ENCODE measurements at places on chromosomes 7 and 10. TPM values are rescaled to one million over a fixed set of nuclear protein-coding genes. Genes with fewer than 3 reads are reported as not detected.
A peak's percentile ranks its signal among the peaks of the same experiment; 100 is the strongest.

RET gene
- total RNA-seq = 0.12 TPM

- no peak overlapping the region for H3K27ac ChIP-seq
- peaks cover 6% of the 10 kb centered on the region for H3K4me1 ChIP-seq
These were observed 46.4 kb upstream of the MKRN1 start for GRCh38 chr7:140525743-140526142.

DNA sequence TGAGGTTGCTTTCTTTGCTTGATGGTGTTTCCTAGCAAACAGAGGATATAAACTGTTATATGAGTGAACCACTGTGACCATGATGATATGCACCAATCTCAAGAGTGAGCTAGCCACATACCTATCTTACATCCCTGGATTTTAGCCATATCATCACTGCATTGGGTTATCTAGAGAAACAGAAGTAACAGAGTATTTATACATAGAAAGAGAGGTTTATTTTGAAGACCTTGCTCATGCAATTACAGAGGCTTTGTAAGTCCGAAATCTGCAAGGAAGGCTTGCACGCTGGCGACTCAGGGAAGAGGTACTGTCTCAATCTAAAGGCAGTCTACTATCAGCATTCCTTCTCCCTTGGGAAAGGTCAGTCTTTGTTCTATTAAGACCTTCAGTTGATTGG, 11.8 kb upstream of the PON2 start:
- H3K4me1 ChIP-seq = no peaks in the 10 kb centered on the region
- no peaks in the 10 kb centered on the region for H3K36me3 ChIP-seq
- no peak for DNase-seq
- H3K4me3 ChIP-seq = no peak overlapping the region
- no peak overlapping the region for H3K27ac ChIP-seq
- peaks cover 8% of the 10 kb centered on the region for H3K27me3 ChIP-seq

DNA sequence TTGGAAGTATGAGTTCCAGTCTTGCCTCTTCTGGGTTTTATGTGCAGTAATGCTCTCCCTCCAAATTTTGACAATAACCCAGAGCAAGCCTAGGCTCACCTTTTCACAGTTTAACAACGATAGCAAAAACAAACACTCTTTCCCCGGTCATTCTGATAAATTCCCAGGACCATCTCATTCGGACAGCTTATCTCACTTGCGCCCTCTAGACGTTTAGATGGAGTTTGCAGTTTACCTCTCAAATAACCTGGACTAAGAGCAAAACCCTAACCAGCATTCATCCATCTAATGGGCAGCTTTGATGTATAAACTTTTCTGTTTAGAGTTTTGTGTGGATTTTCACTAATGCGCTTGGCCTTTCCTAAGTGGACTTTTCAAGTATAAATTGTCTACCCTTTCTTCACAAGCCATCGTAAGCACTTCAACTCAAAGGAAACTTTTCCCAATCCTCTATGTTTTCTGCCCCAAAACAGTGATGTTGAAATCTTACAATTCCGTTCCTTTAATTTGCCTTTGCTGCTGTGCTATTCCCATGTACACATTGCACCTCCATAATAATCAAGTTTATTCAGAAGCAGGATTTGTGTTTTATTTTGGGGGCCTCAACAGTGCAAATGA, 114.9 kb downstream of the HDAC9 start:
- no peak overlapping the region for H3K4me3 ChIP-seq
- no peak for DNase-seq
- H3K27ac ChIP-seq = no peak overlapping the region
- H3K36me3 ChIP-seq = no peaks in the 10 kb centered on the region
- H3K27me3 ChIP-seq = no peaks in the 10 kb centered on the region
- peaks cover 2% of the 10 kb centered on the region for H3K4me1 ChIP-seq

DNA sequence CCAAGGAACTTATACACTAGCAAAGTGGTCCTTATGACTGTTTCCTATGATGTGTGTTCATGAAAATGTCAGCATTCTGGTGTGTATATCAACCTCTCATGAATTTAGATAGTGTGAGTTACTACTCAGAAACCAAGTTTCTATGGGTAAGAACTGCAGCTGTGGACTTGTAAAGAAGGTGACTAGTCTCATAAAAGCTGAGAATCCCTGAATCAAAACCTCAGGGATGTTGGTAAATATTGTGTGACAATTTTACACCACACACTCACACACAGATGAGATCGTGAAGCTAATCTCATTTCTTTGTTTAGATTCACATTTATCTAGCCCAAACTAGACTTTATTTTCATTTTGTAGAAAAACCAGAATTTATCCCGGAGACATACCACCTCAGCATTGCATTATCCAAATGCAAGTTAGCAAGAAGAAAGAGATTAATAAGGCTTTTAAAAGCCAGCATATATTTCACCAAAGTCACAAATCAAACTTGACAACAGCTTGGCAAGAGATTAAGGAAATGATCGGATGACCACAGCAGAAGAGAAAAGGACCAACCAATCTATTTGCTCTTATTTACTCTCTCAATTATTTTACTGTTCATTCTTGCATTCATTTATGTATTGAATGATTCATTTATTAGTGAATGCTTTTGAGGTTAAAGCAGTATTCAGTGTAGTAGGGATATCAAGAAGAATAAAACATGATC, 92.9 kb downstream of the PLXDC2 start:
- DNase-seq = no peak
- no peaks in the 10 kb centered on the region for H3K36me3 ChIP-seq
- no peaks in the 10 kb centered on the region for H3K27me3 ChIP-seq
- no peaks in the 10 kb centered on the region for H3K4me1 ChIP-seq
- H3K27ac ChIP-seq = no peak overlapping the region

DNA sequence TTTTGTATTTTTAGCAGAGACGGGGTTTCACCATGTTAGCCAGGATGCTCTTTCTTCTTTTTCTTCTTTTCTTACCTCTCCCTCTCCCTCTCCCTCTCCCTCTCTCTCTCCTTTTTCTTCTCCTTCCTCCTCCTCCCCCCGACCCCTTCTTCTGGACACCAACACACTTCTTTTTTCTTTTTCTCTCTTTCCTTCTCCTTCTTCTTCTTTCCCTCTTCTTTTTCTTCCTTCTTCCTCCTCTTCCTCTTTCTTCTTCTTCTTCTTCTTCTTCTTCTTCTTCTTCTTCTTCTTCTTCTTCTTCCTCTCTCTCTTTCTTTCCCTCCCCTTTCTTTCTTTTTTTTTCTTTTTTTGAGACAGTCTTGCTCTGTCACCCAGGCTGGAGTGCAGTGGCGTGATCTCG, 14.0 kb downstream of the MMD2 start:
- H3K36me3 ChIP-seq = no peaks in the 10 kb centered on the region
- DNase-seq = no peak
- H3K27ac ChIP-seq = no peak overlapping the region
- H3K4me1 ChIP-seq = no peaks in the 10 kb centered on the region

DNA sequence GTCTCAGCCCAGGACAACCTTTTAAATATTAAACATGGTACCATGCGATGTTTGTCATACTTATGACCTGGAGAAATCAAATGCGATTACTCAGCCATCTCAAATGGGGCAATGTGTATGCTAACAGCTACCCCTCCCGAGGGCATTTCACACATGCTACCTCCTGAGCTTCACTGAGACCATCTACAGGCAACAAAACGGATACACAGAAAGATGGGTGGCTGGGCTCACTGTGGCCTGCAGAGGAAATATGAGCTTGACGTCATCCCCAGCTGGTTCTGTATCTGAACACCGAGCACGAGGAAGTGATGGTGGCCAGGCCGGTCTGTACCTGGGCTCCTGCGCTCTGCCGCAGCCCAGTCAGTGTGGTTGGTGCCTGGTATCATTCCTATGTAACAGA, 374.3 kb downstream of the RPS24 start:
- H3K4me1 ChIP-seq = peaks cover 4% of the 10 kb centered on the region
- no peak overlapping the region for H3K27ac ChIP-seq
- H3K27me3 ChIP-seq = peaks cover 8% of the 10 kb centered on the region
- H3K4me3 ChIP-seq = no peak overlapping the region
- DNase-seq = no peak

GRCh38 chr10:129645487-129645886, 178.4 kb downstream of the MGMT start:
- H3K36me3 ChIP-seq = no peaks in the 10 kb centered on the region
- no peaks in the 10 kb centered on the region for H3K4me1 ChIP-seq
- DNase-seq = peak; percentile 20
- no peak overlapping the region for H3K4me3 ChIP-seq

DNA sequence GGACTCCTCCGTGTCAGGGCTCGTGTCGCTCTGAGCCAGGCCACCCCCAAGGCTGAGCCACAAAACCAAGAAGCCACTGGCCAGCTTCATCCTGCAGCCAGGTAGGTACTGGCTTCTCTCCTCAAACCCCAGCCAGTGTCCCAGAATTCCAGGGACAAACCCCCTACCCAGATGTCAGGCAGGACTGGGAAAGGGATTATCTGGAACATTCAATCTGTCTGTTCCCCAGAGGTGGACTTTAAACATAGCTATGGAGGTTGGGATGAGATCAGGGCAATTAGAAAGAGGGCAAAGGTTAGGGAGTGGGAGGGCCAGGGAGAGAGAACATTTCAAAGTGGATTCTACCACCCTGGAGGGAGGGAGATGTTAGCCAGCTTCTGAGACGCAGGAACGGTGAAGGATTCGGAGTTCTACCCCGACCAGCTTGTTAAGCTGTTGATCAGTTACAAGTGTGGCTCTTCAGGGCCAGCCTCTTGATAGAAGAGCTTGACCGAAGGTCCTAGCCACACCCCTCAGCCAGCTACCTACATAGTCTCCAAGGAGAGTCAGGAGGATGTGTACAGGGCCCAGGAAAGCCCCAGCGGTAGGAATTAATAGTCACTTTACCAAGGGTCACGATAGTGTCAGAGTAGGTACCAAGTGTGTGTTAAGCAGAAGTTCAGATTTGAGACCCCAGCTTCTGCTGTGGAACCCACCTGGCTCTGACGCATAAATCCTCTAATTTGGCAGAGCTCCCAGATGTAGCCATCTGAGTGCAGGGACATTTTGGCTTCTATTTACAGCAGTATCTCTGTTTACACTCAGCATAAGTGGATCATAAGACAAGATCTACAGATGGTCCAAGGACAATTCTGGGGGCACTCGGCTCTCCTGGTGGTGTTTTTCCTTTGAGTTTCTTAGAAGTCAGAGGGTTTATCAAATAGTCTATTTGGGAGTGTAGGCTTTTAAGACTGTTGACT, at the start of gene PLA2G12B:
Gene PLA2G12B (minus strand): TSS at position 211 of the 959 bp plus-strand sequence. CDS start 121 bp downstream, at position 90.
- no peaks in the 10 kb centered on the region for H3K36me3 ChIP-seq
- H3K27me3 ChIP-seq = peaks cover 12% of the 10 kb centered on the region
- H3K27ac ChIP-seq = no peak within 1 kb of the TSS

DNA sequence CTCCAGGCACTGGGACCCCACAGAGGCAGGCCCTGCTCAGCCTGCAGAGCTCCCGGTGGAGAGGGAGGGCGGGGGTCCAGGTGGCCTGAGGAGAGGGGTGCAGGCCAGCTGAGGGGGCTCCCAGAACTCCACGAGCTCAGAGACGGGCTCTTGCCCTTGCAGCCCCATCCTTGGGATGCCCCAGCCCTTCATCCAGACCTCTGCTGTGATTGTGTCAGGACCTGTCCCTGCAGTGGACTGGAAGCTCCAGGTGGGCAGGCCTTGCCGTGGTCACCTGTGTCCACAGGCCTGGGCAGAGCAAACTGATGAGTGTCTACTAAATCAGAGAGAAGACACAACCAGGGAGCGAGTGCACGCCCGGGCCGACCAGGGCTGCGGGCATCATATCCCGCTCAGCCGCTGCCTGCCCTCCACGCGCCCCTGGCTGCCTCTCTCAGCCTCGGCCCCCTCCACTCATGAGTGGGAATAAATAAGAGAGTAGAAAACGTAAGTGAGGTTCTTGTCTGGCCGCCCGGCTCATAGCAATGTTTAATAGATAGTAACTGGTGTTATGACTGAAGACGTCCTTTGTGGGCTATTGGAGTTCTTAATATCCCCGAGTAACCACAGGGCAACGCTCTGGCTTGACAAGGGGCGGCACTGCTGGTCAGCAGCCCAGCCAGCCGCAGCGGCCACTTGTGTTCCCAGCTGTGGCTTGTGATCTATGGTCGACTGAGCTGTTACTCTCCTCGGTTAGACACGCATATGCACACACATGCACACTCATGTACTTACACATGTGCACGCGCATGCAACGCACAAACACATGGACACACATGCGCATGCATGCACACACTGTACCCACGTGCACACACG, 105.6 kb downstream of the LHPP start:
- no peak overlapping the region for H3K27ac ChIP-seq
- DNase-seq = no peak
- no peak overlapping the region for H3K4me3 ChIP-seq
- H3K27me3 ChIP-seq = no peaks in the 10 kb centered on the region

DNA sequence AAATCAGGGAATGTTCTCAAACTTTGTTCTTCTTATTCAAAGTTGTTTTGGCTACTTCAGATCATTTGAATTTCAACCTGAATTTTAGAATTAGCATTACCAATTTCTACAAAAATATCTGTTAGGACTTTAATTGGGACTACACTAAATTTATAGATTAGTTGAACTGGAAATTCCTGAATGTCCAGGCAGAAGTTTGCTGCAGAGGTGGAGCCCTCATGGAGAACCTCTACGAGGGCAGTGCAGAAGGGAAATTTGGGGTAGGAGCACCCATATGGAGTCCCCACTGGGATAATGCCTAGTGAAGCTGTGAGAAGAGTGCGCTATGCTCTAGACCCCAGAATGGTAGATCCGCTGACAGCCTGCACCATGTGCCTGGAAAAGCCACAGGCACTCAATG, 22.8 kb upstream of the AGMO start:
- H3K27ac ChIP-seq = no peak overlapping the region
- H3K4me1 ChIP-seq = no peaks in the 10 kb centered on the region
- no peaks in the 10 kb centered on the region for H3K27me3 ChIP-seq
- DNase-seq = no peak
- H3K4me3 ChIP-seq = no peak overlapping the region

DNA sequence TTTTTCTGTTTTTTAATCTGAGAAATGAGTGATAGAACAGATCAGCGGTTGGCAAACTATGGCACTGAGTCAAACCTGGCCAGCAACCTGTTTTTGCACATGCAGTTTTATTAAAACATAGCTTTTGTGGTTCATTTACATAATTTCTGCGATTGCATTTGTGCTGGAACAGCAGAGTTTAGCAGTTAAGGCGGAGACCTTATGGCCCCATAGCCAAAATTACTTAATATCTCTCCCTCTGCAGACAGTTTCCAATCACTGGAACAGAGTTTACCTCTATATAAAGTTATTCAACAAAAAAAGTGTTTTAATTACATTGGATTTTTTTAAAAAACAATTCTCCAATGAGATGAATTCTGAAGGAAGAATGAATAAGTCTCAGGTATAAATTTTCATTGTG, 212.1 kb downstream of the DGKB start:
- H3K36me3 ChIP-seq = no peaks in the 10 kb centered on the region
- no peak overlapping the region for H3K27ac ChIP-seq
- H3K27me3 ChIP-seq = no peaks in the 10 kb centered on the region
- H3K4me3 ChIP-seq = no peak overlapping the region
- no peaks in the 10 kb centered on the region for H3K4me1 ChIP-seq

Data from activated CD4-positive, alpha-beta T cell treated with anti-CD3 and anti-CD28 coated beads, Interleukin-2, amount 10 ng/mL, durations not matched to agents 24 days and 14 days (primary cell).